Smooth muscle cell of trachea (primary cell): ENCODE measurements at places on chromosomes 1 and 21. TPM values are rescaled to one million over a fixed set of nuclear protein-coding genes. Genes with fewer than 3 reads are reported as not detected.

The COL18A1 gene
- total RNA-seq = 69.7 and 128 TPM in 2 replicates

The SSU72 gene
- total RNA-seq = 84.6 and 87.3 TPM in 2 replicates

The NOTCH2 gene
- 184 and 197 TPM in 2 replicates for total RNA-seq

The PODN gene
- 34.8 and 87.5 TPM in 2 replicates for total RNA-seq

The THEM5 gene
- 0.17 TPM in 1 of 2 replicates, not detected in the other for total RNA-seq

The PERM1 gene
- under 0.01 TPM in 1 of 2 replicates, not detected in the other for total RNA-seq

The DCDC2B gene
- not detected in 2 replicates for total RNA-seq

The SCP2 gene
- total RNA-seq = 209 and 322 TPM in 2 replicates

The FCRL3 gene
- total RNA-seq = not detected in 2 replicates
